ENCODE measurements at places on chromosomes 16 and 17.

DNA sequence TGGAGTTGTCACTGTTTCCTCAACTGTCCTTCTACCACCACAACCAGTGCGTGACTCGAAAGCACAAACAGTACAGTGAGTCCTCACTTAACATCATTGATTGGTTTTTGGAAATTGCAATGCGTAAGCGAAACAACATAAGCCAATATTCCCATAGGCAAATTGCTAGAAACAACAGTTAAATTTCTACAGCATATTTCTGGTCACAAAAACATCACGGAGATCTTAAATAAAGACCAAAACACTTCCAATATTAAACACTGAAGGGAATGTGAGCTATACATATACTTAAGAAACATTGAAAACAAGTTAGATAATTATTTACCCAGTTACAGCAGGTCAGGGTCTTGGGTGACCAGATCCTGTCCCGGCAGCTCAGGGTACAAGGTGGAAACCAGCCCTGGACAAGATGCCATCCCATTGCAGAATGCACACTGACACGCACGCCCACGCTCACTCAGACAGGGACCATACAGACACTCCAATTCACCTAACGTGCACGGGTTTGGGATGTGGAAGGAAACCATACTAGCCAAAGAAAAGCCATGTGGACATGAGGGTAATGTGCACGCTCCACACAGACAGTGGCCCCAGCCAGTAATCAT is 4.7 kb downstream of the SLC13A5 start:
- no peak for DNase-seq

DNA sequence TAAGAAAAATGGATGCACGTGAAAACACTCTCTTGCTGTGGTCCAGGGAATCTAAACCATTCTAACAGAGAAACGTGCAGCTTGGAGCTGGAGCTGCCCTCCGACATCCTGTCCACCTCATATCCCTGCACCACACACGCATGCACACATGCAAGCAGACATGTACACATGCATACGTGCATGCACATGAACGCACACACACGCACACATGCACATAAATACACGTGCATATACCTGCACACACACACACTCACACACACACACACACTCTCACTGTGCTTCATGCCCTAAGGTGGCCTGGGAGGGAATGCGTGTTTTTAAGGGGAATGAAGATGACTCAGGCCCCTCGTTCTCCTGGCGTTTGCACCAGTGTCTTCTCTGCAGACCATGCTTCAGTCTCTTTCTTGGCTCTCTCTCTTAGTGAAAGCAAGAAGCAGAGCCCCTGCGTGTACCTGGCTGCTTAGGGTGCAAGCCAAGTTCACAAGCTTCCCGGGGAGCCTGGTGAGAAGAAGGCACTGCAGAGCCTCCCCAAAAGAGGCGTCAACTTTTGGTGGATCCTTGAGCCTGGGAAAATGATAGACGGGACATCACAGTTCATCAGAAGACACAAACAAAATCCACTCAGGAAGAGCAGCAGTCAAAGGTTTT is 72.8 kb downstream of the GOSR1 start:
- no peak for DNase-seq

- DNase-seq: peak; percentile 22
Measured at GRCh38 chr16:49854188-49854795, 1.6 kb downstream of the ZNF423 start.

DNA sequence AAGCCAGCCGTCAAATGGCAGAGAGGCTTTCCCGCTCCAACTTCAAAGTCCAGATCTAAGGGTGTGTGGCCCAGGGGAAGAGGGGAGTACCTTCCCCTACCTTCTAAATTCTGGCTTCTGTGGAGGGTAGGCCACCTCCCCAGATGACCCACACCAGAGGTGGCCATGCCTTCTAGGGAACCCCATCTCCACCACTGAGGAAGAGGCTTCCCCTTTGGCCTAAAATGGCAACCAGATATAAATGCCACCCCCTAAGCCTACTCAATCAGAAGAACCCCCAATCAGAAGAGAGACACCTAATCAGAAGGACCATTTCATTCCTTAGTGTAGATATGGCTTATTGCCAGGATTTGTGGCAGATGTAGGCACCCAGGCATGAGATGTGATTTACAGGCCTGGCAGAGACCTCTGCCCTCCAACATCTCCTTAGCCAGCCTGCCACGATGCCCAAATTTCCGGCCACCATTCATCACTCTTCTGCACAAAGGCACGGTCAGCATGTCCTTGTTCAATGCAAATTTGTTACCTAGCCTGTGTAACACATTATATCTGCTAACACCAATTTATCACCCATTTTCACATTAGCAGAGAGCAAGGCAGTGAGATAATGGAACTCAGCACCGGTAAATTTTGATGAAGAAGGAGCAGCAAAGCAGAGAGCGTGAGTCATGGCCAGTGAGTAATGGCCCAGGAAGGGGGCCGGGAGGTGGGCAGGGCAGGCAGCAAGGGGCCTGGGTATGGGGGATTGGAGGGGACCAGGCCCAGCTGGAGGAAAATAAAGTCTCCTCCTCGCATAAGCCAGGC is 1.2 kb upstream of the MGAT5B start:
- peak; percentile 69 for DNase-seq

DNA sequence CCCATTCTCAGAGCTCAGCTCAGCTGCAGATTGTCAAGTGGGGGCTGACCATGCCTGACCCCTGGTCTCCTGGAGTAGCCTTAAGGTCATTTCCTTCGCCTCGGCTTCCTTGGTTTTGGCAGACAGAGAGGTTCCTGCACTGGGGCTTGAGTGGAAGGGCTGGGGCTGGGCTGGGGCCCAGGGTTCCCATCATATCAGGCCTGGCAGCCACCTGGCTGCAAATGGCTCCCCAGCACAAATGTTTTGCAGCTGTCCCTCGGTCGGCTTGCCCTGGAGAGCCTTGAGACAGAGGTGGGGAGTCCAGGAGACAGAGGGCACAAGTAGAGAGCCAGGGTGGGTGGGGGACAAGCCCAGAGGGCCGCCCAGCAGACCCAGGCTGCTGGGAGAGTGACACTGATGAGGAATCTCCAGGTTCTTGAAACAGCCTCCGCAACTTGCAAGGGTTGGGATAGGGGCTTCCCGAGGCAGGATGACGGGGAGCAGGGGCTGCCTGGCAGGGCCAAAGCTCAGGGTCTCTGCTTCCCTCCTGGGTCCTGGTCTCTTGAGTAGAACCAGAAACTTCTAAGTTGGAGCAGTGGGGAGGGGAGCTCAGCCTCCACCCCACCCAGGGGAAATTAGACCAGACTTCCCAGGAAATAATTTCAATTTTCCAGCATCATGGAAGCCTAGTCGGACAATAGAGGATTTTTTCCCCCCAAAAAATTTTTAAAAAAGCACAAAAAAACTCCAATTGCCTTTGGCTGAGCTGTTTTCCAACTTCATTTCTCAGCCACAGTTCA is 19.3 kb downstream of the IGFBP4 start:
- no peak for DNase-seq

DNA sequence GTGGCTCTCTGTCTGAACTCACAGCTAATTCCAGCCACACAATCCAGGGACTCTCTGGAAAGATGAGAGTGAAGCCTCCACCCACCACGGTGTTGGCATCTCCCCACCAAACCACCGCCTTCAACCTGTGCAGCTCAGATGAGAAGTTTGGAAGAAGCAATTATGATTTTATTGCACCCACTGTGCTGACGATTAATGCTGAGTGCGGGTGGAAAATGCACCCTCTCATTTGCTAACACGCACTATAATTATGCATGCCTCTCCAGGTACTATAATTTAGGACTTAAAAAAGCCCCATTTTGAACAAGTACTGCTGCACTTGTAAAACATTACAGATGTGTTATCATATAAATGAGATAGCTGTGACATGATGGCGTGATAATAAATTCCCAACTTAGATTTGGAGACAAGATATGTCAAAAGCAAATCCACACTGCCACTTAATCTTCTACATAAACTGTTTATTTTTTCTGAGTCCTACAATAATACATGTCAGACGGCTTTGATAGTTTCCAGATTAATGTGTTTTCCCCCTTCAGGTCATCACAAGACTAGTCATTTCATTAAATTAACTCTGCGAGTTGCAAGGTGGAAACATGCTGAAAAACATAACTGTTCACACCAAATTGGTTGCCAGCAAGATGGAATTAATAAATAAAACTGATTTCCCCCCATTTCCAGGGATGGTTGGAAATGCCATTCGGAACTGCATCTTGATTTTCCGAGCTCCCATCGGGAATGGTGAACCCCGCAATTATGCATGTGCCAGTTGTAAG is 466.5 kb upstream of the MAF start:
- DNase-seq: no peak

DNA sequence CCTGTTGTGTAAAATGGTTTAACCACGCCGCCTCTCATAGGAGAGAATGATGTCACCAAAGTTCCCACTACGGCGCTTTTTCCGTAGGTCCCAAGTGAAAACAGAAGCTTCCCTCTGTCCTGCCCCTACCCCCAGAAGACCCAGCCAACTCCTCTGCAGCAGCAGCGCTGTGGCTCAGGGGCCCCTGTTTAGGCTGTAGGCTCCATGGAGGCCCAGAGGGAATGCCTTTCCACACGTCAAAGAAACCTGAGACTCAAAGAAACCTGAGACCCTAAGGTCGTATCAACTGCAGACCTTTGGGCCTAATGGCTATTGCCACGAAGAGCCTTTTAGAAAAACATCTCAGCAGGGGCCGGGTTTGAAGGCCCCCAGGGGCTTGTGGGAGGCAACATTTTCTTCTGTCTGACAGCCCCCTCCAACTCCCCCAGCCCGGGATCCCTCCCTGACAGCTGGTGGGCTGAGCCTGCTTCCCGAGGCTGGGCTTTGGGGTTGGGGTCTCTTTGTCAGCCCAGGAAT is 43.1 kb upstream of the MEAK7 start:
- no peak for DNase-seq

- DNase-seq: no peak
Measured at GRCh38 chr17:34926661-34927060, 34.6 kb downstream of the CCT6B start.

DNA sequence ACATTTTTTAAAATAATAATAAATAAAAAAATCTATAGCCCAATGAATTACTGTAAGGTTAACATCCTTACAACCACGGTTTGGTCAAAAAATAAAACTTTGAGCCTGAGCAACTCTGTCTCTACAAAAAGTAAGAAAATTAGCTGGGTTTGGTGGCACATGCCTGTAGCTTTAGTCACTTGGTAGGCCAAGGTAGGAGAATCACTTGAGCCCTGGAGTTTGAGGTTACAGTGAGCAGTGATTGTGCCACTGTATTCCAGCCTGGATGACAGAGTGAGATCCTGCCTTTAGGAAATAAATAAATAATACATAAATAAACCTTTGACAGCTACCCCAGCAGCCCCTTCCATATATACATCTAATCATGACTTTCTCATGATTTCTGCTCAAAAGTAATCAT is 26.9 kb upstream of the PHAF1 start:
- no peak for DNase-seq

GRCh38 chr17:3750296-3750695 is 26.6 kb downstream of the HASPIN start:
- no peak for DNase-seq

DNA sequence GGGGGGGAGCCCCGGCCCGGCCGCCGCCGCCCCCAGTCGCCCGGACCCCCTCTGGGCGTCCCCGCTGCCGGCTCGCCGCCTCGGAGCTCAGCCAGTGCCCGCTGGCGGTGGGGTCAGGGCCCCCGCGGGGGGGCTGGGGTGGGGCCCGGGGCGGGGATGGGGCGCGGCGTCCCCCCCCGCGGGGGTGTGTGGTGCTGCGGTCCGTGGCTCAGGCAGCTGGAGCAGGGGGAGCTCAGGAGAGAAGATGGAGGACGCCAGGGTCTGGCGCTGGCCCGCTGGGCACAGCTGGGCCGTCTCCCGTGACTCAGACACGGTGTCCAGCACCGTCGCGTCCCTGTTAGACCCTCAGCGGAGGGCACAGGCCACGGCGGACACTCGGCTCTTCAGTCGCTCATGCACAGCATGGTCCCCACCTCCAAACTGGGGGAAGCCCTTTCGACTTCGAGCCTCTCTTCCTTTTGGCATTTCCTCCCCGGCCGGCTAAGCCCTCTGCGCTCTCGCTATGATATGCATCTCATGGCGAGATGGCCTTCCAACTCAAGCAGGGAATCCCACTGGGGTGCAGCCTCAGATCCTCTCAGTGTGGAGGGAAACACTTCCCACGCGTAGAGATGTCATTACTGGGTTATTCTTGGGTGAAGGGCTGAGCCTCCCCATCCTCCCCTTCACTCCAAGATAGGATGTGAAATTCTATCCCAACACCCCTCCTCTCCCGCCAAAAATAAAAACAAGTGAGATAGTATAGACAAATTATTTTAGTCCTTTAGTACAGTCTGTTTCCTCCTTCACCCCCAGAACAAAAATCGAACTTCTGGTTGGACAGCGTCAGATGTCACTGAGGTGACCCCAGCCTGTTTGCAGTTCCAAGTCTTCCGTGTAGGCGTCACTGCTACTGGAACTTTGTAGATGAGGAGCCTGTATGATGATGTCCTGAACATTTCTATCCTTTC is 522 bp upstream of the VEZF1 start:
- DNase-seq: peak; percentile 84

DNA sequence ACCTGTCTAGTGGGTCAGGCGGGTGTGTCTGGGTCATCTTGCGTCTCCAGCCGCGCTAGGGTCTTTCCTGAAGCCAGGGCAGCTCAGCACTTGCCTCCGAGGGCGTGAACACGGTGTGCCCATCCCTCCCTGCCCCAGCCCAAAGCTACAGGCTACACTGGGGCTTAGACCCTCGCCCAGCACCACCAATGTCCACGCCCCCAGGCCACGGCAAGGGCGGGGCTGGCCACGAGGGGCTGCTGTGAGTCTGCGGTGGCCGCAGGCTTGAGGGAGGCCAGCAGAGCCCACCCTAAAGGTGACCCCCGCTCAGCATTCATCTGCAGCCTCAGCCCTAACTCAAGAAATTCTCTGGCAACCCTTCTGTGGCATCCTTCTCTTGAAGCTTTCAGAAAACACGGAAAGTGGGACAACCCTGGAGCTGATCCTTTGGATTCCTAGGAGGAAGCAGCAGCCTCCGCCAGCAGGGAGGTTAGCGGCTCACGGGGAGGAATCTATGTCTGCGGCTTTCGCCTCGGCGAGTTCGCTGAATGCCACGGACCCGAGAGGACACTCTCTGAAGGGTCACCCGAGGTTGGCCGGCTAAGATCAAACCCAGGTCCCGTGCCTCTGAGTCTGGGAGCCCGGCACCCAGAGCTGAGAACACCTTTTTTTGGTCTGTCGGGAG is 41.7 kb downstream of the TIMM22 start:
- DNase-seq: no peak

DNA sequence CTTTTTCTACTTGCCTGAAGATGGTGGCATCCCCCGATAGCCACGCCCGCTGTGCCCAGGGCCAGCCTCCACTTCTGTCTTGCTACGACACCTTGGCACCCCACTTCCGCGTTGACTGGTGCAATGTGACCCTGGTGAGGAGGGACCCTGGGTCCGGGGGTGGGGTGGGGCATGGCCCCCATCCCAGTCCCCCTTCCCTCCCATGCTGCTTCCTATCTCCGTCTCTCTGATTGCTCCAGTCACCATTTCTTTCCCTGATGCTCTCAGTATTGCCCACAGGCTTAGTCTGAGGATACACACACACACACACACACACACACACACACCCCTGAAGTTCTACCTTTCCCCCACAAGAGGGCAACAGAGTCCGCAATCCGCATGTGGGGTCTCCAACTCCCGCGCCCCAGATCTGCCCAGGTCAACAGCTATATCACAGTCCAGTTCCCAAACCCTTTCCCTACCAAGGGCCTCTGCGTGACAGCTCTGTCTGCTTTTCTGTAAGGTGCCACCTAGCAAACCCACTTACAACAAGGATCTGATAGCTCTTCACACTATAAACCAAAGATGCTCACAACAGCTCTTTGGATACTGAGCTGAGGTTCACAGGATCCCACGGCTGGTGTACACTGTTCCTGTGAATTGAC is 3.4 kb downstream of the SGCA start:
- DNase-seq: peak; percentile 78

GRCh38 chr17:12789481-12790248 is at the start of gene ARHGAP44:
Gene ARHGAP44 (plus strand): TSS chr17:12789498. CDS start chr17:12789839, 341 bp downstream.
- peak; percentile 85 for DNase-seq
